Neural progenitor cell (in vitro differentiated cells): ENCODE measurements at places on chromosomes 1 and 21. TPM values are rescaled to one million over a fixed set of nuclear protein-coding genes. Genes with fewer than 3 reads are reported as not detected.

NTNG1 gene
- total RNA-seq = 0.62 and 0.79 TPM in 2 replicates

TEX38 gene
- total RNA-seq = not detected in 2 replicates

ATP5IF1 gene
- total RNA-seq = 187 and 198 TPM in 2 replicates

RORC gene
- not detected in 2 replicates for total RNA-seq

IFI6 gene
- total RNA-seq = 2.4 and 7.2 TPM in 2 replicates

TNNT2 gene
- total RNA-seq = 3.1 and 13.2 TPM in 2 replicates

WDR64 gene
- total RNA-seq = not detected in 2 replicates

TSSK3 gene
- total RNA-seq = not detected in 2 replicates

CLCA1 gene
- total RNA-seq = not detected in 2 replicates

TPTE gene
- total RNA-seq = not detected in 2 replicates

GNG4 gene
- total RNA-seq = 14.9 and 20.7 TPM in 2 replicates

OR2T33 gene
- total RNA-seq = not detected in 2 replicates

HHAT gene
- total RNA-seq = 10.3 and 15.4 TPM in 2 replicates

OLFML3 gene
- 13.4 and 19.3 TPM in 2 replicates for total RNA-seq

CD5L gene
- total RNA-seq = not detected in 2 replicates

GUCA2B gene
- not detected in 2 replicates for total RNA-seq

KIF26B gene
- 0.47 and 1.2 TPM in 2 replicates for total RNA-seq

TTC24 gene
- total RNA-seq = not detected in 2 replicates

S100A7 gene
- total RNA-seq = not detected in 2 replicates

IL20 gene
- not detected in 2 replicates for total RNA-seq

RAD54L gene
- total RNA-seq = 22.2 and 38.2 TPM in 2 replicates
